ENCODE measurements at places on chromosomes 6 and 20.
A peak's percentile ranks its signal among the peaks of the same experiment; 100 is the strongest.

DNA sequence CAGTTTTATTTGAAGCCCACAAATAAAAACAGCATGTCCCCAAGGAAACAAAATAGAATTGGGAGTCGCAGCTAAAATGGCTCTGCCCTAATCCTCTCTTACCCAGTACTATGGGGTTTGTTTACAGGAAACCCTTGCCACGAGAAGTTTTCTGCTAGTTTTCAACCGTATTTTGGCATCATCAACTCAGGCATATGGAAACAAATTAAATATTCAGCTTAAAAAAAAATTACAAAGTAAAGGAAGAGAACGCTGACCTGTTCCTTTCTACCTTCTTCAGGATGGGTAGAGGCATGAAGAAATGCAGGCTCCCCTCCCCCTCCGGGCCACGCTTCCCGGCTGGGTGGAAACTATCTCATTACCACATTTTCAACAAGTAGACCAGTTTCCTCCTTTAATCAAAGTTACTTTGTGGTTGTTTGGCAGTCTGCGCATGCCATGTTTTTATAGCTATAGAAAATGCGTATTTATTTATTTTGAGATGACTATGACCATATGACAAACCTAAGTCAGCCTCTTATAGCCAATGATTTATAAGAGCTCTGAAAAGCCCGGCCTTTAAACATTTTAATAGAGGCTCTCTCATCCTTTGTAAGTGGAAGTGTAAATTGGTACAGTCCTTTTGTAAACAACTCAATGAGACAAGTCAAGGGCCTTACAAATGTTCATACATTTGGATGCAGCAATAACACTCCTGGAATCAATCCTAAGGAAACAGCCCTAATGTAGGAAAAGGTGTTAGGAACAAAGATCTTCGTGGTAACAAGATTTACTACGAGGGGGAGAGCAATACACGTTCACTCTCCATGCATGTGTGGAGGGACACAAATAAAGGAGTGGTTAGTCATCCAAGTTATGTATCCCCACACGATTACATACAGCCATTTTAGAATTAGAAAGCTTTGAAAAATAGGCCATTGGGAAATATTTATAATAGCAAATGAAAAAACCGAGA, 16.1 kb upstream of the ZNF217 start:
- peak; percentile 60 for DNase-seq

- DNase-seq, result no peak
Measured at GRCh38 chr6:163341224-163342061, 73.1 kb upstream of the QKI start.

GRCh38 chr6:149499066-149499465, 14.3 kb upstream of the ZC3H12D start:
- DNase-seq, result no peak

DNA sequence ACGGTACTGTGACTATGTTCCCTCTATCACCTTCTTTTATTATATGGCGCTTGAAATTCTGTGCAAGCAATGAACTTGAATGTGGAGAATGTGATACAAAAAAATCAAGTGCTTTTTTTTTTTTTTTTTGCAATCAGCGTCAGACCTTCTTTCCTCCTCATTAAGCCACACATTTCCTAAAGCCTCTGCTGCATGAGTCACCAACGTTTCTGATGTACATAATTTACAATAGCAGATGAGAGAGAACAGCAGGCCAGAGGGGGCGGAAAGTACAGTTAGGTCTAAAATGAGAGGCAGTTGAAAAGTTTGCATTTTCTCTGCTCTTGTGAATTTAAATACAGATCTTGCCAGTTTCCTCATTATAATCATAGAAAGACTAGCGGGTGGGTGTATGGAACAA, 114.6 kb upstream of the RIPOR2 start:
- DNase-seq, result peak; percentile 26

DNA sequence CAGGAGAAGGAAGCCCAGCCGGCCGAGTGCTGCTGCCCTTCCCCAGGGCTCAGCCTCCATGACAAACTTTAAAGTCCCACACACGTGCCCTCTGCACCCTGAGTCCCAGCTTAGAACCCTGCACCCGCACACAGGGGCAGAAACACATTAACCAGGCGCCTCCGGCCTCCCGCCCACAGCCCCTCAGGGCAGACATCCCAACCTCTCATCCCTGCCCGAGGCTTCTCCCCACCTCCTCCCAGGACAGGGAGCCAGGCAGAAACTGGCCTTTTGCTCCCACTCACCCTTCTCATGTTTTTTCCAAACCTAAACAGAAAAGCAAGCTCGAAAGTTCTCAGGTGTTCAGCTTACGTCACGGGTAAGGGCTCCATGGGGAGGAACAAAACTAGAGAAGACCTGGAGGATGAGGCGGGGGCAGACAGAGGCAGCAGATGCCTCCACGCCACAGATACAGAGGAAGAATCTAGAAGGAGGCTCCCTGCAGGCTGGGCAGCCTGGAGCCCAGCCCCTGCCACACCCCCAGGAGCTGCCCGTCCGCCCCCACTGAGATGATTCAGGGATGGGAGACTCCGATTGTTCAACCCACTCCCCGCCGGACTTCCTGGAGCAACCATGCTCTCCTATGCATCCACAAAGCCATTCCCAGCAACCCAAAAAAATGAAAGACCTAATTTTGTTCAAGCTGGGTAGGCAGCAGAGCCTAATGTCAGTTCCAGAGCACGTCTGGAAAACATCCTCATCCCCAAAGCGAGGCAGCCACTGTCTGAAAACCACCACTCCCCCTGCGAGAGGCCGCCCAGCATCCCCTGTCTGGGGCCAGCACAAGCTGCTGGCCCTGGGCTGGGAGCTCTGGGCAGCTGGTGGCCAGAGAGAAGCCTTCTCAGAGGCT, 8.8 kb downstream of the KCNQ2 start:
- DNase-seq, result no peak

DNA sequence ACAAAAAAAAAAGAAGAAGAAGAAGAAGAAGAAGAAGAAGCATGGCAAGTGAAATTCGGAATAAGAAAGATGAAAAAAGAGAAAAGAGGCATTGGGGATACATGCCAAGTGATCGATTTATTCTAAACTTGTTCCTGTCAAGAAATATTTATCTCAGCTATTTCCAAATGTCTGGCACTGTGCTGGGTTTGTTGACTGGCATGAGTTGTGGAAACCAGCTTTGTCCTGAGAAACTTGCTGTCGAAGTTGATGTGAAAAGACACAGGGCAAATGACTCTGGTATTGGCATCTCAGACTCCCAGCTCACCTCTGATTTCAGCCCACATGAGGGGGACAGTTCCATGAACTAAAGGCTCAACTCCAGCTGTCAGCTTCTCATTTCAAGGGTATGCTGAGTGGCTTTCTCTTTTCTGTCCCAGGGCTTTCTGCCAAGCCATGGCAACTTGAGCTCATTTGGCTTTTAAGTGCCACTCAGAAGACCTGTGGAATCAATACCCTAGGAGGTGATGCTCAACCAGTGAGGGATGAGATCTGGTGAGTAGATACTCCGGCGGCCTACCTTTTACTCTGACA, 253.3 kb upstream of the JAG1 start:
- DNase-seq, result no peak

DNA sequence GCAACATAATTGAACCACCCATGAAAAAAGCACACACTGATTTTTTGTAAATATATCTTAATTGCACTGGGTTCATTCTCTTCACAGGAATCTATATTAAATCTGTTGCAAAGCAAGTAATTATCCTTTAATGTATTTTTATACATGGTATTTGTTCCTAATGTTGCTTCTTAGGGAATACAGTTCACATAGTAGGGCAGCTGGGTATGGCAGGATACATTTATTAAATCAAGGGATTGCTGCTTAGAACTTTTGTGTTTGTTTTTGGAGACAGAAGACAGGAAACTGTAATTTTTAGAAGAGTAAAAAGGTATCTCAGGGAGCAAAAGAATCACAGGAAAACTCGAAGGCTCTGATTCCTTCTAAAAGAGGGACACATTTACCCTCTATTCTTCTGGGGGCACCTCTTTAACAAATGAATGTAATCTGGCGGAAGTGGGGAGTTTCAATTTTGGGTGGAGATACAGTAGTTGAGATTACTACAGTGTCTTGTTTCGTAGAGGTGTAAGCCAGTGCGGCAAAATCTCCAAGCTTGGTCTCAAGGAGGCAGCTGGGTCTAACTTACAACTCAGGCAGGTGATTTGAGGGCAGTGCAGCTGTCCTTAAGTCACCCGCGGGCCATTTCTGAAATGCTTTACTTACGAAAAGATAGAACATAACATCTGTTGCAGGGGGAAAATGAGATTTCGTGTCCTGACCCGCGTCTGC, 812 bp upstream of the SMIM13 start:
- DNase-seq, result no peak

GRCh38 chr20:38665094-38665493, 59.2 kb upstream of the SLC32A1 start:
- no peak for DNase-seq

DNA sequence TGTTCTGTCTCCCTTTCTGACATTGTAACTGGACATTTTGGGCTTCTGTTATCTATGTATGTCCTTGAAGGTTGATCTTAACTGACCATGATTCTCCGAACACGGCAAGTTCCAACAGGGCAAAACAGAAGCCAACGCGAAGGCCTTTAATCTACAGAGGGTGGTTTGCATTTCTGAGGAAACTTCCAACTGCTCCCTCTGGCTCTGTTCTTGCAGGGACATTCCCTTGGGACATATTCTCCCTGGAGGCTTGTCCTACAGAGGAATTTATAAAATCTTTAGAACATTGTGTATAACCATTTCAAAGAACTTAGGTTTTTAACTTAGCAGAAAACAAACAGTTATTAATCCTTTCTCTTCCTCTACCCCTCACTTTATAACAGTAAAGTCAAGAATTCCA, 189.0 kb upstream of the CDYL start:
- no peak for DNase-seq

- no peak for DNase-seq
Measured at GRCh38 chr6:87575423-87575822, 14.4 kb downstream of the RARS2 start.

DNA sequence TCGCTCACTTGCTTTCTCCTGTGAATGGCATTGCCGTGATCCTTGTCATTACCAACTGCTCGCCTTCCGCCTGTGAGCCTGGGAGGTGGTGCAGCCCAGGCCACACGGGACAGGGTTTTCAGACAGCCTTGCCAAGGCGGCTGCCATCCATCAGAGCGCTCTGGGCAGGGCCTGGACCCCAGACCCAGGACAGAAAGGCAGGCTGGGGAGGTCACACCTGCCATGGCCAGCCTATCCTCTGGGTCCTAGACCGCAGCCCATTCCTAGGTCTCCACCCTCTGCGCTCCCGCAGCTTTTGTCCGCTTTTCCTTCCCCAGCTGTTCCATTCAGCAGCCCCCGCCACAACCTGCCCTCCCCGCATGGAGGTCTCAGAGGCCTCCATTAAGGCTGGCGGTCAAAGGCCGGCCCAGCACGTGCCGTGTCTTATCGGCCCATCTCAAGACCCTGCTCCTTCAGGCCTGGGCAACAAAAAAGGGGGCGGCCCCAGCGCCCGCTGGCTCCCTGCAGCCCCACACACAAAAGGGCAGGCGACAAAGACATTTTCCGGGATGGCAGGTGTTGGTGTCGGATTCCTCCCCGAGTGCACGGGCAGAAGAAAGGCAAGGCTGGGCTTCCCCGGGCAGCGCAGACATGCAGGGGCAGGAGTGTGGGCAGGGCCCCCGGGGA, 28.1 kb downstream of the INSM1 start:
- DNase-seq, result no peak

DNA sequence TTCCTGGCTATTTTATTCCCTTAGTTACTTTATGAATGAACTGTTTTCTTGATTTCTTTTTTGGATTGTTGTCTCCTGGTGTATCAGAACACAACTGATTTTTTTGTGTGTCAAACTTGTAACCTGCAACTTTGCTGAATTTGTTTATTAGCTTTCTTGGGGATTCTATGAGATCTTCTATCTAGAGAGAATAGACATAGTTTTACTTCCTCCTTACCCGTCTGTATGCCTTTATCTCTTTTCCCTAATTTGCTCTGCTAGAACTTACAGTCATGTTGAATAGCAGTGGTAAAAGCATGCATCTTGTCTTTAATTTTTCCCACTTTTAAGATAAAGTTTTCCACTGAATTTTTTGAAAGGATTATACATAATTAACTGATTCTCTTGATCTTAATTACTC, 13.2 kb downstream of the RNF146 start:
- DNase-seq, result no peak

GRCh38 chr6:34305982-34306708, 57.3 kb upstream of the SMIM29 start:
- no peak for DNase-seq

GRCh38 chr6:5435449-5435848, 174.1 kb downstream of the FARS2 start:
- DNase-seq, result no peak

DNA sequence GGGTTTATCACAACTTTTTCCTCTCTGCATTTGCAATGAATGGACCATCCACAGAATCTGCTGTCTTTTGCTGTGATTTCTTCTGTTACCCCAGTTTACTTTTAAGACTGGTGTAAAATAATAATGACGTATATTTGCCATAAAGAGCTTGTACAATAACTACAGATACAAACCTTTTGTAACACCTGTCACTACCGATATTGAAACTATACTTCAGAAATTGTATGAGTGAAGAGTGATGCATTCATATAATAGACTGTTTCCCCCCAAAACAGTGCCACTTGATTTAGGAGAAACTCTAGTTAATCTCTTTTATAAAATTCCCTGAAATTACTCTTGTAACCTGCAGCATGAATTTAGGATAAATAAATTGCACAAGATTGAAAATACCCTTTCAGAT, 26.4 kb upstream of the PIM1 start:
- DNase-seq, result no peak

DNA sequence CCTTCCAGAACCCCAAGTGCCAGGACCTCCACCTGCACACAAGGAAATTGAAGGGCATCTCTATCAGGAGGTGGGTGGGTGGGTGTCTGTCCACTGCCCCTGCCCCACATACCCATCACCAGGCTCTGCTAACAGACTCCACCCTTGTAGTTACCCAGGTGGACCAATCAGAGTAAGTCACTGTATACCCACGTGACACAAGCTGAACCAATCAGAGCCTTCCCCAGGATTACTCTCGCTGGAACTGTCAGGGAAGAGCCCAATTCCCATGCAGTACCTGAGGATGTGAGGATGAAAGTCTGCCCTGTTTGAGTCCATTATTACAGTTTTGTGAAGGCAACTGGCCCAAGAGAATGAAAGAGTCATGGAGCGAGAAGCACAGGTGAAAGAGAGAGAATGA, 4.2 kb downstream of the OCSTAMP start:
- no peak for DNase-seq

- no peak for DNase-seq
Measured at GRCh38 chr20:49187330-49187850, 744 bp downstream of the STAU1 start.

All from stimulated activated CD8-positive, alpha-beta memory T cell treated with anti-CD3 and anti-CD28 coated beads, Interleukin-4, amount 100 ng/mL, for 1 hour (primary cell).